ENCODE measurements at places on chromosomes 11 and 22. TPM values are rescaled to one million over a fixed set of nuclear protein-coding genes. Genes with fewer than 3 reads are reported as not detected.
A peak's percentile ranks its signal among the peaks of the same experiment; 100 is the strongest.

The UPB1 gene
- total RNA-seq, result 1.5 TPM

The ENDOD1 gene
- total RNA-seq, result 32.2 TPM

The NAALAD2 gene
- 2.6 TPM for total RNA-seq

The PATE4 gene
- not detected for total RNA-seq

The IL18BP gene
- 21.5 TPM for total RNA-seq

The TPBGL gene
- 0.64 TPM for total RNA-seq

DNA sequence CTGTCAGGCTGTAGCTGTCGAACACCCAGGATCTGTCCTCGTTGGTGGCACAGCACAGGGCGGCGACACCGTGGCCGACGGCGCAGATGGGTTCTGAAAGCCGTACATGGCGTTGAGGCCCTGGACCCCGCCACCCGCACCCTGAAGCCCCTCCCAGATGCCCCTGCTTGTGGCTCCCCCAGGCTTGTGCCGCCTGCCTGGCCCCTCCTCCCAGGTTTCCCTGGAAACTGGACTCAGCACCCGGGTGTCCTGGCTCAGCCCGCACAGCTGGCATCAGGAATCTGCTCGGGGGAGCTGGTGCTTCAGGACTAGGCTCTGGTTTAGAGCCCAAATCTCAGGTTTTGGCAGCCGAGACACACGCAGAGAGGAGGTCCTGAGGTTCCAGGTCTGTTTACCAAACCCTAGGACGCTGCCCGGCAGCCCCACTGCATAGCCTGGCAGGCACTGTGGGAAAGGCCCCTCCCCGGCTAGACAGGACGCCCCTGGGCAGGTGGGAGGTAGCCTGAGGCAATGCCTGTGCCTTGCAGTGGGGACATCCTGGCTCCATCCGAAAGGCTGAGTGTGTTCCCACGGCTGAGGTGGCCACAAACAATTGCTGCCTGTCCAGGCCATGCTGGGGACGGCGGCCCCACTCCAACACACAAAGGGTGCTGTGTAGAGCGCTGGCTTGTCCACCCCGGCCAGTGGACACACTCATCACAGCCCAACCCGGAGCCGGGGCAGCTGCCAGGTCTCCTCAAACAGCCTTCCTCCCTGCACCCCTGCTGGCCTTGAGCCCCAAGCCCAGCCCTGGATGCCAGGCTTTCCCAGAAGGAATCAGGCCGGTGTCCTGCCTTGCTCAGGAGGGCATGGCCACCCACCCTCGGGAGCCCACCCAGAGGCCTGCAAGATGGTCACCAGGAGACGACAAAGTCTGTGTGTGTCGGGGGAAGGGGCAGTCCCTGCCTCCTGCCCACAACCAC, 4.6 kb downstream of the GATD1 start:
- DNase-seq, result peak; percentile 61

GRCh38 chr11:1444823-1445422, 41.7 kb downstream of the MOB2 start:
- DNase-seq, result no peak

GRCh38 chr22:46619240-46619829, 851 bp upstream of the GRAMD4 start:
- no peak for DNase-seq

DNA sequence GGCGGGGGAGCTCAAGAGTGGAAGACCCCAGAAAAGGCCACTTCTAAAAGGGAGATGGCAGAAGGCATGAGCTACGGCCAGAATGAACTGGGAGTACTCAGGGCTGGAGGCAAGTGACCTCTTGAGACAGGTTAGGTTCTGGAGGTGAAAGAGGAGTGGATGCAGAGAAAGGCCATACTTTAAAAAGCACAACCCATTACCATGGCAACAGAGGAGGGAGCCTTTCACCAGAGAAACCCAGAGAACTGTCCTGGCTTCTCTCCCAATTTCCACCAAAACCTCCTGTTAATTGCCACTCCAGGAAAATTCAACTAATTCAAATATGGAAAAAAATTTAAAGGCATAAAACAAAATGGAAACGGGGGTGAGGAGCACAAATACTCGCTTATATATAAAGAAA, 15.8 kb downstream of the A4GALT start:
- no peak for DNase-seq

- peak; percentile 87 for DNase-seq
Measured at GRCh38 chr11:65429724-65430405, 7.3 kb downstream of the NEAT1 start.

DNA sequence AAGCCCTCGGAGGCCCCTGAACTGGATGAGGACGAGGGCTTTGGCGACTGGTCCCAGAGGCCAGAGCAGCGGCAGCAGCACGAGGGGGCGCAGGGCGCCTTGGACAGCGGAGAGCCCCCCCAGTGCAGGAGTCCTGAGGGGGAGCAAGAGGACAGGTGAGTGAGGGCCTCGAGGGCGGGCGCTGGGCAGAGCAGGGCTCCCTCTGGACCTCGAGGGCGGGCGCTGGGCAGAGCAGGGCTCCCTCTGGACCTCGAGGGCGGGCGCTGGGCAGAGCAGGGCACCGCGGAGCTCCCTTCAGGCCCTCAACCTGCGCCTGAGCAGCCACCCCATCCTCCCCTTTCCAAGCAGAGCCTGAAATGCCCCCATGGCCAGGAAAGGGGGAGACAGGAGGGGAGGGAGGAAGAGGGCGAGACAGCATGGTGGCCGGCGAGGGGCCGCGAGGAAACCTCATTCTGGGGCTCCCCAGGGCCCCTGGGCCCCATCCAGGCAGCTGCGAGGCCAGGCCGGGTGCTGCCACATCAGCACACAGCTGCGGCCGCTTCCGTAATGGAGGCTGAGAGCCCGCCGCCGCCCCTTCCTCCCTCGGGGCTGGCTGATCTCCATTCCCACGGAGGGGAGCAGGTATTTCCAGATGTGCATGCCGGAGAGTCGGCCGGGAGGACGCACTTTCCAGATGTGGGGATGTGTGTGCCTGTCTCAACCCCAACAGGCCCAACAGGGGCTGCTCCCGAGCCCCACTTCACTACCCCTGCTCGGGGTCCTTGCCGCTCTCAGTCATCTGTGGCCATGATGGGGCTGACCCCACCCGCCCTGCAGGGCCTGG, 10.0 kb downstream of the PRR33 start:
- peak; percentile 65 for DNase-seq

GRCh38 chr11:9625162-9625561, 38.7 kb upstream of the SWAP70 start:
- DNase-seq, result no peak

GRCh38 chr11:44840521-44841251, 110.0 kb downstream of the TP53I11 start:
- DNase-seq, result no peak

- DNase-seq, result no peak
Measured at GRCh38 chr11:78783301-78783700, 208.6 kb upstream of the NARS2 start.

GRCh38 chr22:27783436-27784119, 18.0 kb downstream of the MN1 start:
- DNase-seq, result no peak

- DNase-seq, result no peak
Measured at GRCh38 chr22:31134688-31135087, 5.6 kb downstream of the PLA2G3 start.

DNA sequence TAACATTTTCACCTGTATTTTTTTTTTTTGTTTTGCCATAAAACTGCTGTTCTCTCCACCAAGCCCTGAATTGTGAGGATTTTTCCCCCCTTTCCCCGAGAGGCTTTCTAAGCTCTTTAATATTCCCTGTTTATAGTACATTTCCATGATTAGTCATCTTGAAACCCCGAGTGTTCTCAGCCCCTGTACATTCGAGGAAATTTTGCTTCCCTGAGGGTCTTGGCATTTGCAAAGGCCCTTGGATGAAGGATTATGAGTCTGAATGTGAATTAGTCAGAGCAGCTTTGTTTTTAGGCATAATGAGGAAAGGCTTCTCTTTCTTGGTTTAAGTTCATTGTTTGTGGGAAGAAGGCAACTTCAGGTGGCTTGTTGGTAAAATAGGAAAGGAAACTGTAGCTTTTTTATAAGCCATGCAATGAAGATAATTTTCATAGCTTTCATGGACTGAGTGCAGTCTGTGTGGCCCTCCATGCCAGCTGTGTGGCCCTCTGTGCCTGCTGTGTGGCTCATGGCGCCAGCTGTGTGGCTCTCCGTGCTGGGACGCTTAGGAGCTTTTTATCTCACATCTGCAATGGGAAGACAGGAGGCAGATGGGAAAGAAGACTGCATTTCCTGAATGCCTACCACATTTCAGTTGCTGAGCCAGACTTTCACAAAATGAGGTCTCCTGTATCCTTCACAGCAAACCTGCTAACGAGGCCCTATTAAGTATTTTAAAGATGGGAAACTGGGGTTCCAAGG, 129.0 kb downstream of the TEAD1 start:
- no peak for DNase-seq
